Hindlimb muscle (tissue), 1 donor: ENCODE measurements at places on chromosomes 5 and 9. TPM values are rescaled to one million over a fixed set of nuclear protein-coding genes. Genes with fewer than 3 reads are reported as not detected.

The LHX3 gene
- not detected for polyA plus RNA-seq

The DOCK8 gene
- polyA plus RNA-seq = 8.2 TPM

The ERAP2 gene
- polyA plus RNA-seq = 8.4 TPM

The ZDHHC11B gene
- polyA plus RNA-seq = 7.3 TPM

The ARID3C gene
- polyA plus RNA-seq = 0.18 TPM
